Left kidney (tissue), 8 donors: ENCODE measurements at places on chromosomes 7 and 10. TPM values are rescaled to one million over a fixed set of nuclear protein-coding genes. Genes with fewer than 3 reads are reported as not detected.

- DNase-seq, result no peak
Measured at GRCh38 chr7:91630581-91631380, 249.7 kb downstream of the MTERF1 start.

GRCh38 chr10:14751921-14752320 lies 22.8 kb downstream of the FAM107B start:
- DNase-seq, result no peak

DNA sequence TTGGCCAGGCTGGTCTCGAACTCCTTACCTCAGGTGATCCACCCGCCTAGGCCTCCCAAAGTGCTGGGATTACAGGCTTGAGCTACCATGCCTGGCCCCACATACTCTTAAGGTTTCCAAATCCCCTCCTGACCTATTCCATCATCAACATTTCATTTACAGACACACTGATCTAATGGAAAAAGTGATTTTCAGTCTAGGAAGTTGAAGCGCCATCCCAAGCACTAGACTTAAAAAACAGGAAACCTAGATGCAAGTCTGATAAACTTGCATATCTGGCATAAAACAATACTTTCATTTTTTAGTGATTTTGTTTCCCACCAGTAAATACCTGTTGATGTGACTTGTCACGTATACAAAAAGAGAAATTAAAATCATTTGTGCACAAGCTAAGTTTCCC lies 44.0 kb downstream of the DNMBP start:
- DNase-seq, result no peak

Gene ARHGAP22
- polyA plus RNA-seq, result 0.93 TPM

DNA sequence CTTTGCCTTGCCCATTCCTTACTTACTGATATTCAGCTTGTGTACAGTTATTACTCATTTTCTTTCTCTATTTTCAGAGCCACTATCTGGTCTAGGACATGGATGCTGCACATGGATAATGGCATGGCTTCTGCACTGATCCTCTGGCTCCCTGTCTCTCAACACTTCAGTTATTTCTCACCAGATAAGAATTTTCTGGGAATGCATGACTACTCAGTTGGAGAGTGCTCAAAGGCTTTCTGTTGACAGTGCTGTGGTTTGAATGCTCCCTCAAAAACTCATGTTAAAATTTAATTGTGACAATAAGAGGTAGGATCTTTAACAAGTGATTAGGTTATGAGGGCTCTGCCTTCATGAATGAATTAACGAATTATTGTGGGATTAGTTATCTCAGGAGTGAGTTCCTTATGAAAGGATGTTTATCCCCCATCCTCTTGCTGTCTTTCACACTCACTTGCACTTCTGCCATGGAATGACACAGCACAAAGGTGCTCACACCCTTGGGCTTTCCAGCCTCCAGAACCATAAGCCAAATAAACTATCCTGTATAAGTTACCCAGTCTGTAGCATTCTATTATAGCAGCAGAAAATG lies 16.1 kb upstream of the PIK3CG start:
- no peak for DNase-seq

DNA sequence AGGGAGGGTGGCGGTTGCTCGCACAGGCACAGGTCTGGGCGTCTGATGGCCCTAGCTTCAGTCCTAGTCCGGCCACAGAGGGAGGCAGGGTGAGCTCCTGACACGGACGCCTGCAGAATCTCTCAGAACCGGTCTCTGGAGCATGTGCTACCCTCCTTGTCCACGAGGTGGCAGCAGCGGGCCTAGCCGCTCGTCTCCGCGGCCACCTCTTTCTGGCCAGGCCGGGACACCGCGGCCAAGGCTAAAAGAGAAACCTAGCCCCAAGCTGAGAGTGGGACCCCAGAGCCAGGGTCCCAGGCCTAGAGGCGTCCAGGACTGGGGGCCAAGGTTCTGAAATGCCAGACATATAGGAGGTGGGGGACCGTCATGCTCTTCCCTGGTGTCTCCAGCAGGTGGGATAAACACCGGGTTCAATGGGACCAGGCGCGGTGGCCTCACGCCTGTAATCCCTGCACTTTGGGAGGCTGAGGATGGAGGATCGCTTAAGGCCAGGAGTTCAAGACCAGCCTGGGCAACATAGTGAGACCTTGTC lies 3.2 kb upstream of the LAT2 start:
- DNase-seq, result peak; percentile 67

GRCh38 chr7:16402091-16402490 lies 19.2 kb downstream of the CRPPA start:
- DNase-seq, result no peak

DNA sequence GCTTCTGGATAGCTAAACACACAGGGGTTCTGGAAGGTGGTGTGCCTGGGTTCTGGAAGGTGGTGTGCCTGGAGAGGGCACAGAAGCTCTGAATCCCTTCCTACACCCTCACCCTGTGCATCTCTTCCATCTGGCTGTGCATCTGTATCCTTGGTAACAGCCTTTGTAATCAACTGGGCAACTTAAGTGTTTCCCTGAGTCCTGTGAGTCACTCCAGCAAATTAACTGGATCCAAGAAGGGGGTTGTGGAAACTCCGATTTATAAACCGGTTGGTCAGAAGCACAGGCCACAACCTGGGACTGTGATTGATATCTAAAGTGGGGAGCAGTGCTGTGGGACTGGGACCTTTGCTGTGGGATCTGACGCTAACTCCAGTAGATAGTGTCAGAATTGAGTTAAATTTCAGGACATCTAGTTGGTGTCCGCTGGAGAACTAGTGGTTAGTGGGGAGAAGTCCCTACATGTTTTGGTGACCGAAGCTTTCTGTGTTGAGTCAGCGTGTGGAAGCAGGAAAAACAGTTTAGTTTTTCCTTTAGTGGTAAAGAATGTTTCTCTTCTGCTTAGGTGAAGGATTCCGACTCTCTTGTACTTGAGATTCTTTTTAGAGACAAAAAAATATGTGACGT lies 228.1 kb downstream of the BMPER start:
- DNase-seq, result no peak

GRCh38 chr10:99451499-99451788 lies 21.0 kb upstream of the GOT1 start:
- no peak for DNase-seq

DNA sequence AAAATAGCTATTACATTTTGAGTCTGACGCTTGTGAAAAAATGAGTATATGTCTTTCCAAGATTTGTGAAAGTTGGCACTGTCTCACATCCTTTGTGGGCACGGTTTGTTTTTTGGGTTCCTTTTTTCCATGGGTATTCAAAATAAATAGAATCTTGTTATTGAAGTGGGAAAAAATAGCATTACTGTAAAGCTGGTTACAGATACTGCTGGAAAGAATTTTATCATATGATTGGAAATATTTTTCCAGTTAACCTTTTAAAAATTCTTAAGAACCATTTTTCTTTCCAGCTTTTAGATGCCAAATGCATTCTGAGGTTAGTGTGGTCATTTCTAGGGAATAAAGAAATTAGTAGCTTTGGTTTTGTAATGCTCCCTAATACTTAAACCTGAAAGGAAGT lies 11.4 kb downstream of the NET1 start:
- DNase-seq, result no peak

GRCh38 chr10:7572391-7572790 lies 94.4 kb downstream of the ITIH5 start:
- DNase-seq, result no peak

Gene ACBD7
- polyA plus RNA-seq, result 8.9 TPM

Gene SLC29A4
- polyA plus RNA-seq, result 17.1 TPM

- no peak for DNase-seq
Measured at GRCh38 chr7:53101026-53101425, 65.6 kb downstream of the POM121L12 start.

Gene ENKUR
- polyA plus RNA-seq, result 4.1 TPM

DNA sequence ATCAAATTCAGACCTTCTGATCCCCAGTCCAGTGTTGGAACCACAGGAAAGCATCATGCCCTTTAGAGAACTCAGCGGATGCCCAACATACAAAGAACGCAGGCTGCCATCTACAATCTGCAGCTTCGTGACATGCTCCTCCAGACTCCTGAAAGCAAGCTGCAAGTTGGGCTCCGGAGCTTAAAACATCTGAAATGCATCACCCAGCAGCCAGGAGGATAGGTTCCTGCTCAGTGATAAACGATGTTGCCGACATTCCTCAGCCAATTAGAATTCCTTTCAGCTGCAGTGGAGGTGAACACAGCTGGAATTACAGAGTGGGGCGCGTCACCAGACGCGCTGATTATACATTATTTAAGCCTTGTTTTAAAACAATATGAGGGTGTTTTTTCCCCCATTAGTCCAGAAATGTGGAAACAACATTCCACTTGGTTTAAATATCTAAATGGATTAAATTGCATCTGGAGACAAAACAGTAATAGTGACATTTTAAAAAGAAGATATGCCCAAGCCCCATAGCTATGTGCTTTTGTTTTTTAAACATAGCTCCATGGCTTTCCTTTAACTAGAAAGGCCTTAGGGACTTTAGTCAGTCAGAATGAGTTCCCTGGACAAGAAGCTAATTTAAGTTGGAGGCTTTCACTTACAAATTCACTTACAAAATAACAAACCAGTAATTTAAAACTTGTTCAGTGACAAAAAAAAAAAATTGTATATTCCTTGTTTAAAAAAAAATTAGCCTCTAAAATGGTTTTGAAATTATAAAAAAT lies 6.3 kb downstream of the SMURF1 start:
- DNase-seq, result peak; percentile 68

Gene PRKAR2B
- polyA plus RNA-seq, result 41.2 TPM

DNA sequence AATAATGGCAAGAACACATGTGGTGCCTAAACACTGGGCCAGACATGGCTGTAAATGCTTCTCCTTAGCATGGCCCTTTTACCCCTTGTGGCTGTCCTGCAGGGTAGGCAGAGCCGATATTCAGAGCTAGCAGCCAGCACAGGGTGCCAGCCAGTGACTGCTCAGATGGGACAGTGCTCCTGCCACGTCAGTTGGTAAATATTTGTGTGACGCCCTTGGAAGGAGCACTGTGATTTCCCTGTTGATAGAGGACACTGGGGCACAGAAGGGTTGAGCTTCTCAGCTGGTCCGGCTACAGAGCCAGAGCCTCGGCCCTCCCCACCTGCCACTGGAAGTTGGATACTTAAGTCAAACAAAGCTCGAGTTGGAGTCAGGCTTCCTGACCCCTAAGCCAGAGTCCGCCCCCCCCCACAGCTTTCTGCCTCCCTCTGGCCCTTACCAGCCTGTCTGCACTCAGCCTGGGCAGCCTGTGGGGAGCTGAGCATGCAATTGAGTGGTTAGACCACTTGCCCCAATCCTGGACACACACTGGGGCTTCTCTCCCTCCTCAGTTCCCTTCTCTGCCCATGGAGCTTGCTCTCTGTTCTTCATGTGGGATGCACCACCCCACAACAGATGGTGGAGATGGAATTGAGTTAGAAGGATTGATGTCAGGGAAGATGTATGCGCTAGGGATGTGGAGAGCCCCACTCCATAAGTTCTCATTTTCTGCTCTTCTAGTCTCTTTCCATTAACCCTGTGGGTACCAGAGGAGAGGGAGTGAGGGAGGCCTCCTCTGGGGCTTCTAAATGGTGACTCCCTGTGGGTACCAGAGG lies 350.8 kb downstream of the PLXNA4 start:
- no peak for DNase-seq

DNA sequence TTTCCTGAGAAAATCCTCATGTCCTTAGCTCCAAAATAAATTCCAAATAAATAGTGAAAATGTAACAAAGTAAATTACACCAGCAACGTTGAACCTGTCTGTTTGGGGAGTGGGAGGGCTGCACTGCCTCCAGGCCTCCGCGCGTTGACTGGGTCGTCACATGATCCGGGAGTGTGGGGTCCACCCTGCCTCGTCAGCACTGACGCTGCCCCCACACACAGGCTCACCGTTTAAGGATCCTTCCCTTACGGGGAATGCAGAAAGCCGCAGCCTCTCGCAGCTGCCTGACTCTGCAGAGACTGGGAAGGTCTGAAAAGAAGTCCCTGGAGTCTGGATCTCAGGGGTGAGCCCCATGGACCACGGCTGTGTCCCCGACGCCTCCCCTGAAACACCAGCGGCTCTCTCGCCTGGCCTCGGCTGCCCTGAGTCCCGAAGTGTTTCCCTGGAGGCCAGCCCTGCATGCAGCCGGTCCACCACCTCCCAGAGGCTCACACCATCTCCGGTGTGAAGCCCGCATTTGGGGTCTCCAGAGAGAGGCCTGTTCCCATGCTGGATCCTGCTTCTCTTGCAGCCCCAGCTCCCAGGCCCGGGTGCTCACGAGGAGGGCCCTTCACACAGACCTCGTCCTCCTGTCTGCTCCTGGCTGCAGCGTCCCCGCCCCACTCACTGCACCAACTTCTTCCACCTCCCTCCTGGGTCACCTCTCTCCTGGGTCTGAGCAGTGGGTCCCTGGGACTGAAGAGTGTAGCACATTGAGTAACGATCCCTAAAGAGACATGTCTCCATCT lies 49.5 kb upstream of the ADGRA1 start:
- DNase-seq, result no peak

GRCh38 chr7:139494835-139495579 lies 11.5 kb upstream of the KLRG2 start:
- DNase-seq, result no peak

GRCh38 chr7:91033574-91033973 lies 230.7 kb upstream of the FZD1 start:
- DNase-seq, result no peak

Gene NRG3
- polyA plus RNA-seq, result 18.0 TPM

- peak; percentile 67 for DNase-seq
Measured at GRCh38 chr7:22559829-22560489, 60.0 kb upstream of the STEAP1B start.

- DNase-seq, result no peak
Measured at GRCh38 chr10:64115908-64116643, 594.9 kb downstream of the REEP3 start.

DNA sequence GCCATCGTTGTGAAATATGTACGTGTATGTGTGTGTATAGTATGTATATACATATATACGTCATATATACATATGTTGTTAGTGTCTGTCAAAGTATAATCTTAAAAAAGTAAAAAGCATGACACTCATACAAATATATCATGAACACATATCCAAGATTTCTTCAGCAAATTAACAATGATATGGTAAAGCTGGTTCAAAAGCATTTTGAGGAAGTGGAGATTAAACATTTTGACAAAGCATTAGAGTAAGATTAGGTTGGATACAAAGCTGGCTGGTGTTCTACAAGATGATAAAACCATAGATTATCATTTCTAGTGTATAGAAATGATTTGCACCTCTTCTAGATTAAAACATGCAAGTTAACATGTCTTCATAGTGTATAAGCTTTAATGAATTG lies 771 bp upstream of the NUDCD3 start:
- no peak for DNase-seq

- no peak for DNase-seq
Measured at GRCh38 chr7:77327932-77328628, 88.1 kb downstream of the GSAP start.

GRCh38 chr7:92720604-92721350 lies 115.6 kb downstream of the CDK6 start:
- DNase-seq, result no peak

Gene UNC5B
- 45.4 TPM for polyA plus RNA-seq

- no peak for DNase-seq
Measured at GRCh38 chr10:124482236-124482800, 20.7 kb downstream of the LHPP start.

DNA sequence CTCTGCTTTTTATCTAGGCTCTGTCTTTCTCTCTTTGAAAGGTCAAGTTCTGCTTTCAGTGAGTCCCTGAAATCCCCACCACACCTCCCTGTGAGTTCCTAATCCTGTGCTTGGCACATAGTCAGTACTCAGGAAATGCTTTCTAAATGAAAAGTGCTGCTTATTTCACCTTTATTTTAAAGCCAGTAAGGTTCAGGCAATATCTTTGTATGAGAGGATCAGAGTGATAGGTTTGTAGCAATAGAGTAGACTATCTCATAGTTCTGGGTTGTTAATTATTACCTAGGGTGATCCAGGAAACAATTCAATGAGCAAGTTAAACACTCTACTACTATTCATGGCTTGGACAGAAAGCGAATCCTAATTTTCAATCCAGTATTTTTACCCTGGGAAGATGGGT lies 7.4 kb upstream of the LAMB1 start:
- no peak for DNase-seq

Gene NUTM2A
- 3.6 TPM for polyA plus RNA-seq

- no peak for DNase-seq
Measured at GRCh38 chr10:31099094-31099493, 67.4 kb upstream of the ZNF438 start.
